Eye (tissue), 1 donor: ENCODE measurements at places on chromosomes 7 and 10.
A peak's percentile ranks its signal among the peaks of the same experiment; 100 is the strongest.

GRCh38 chr7:51034521-51035264, 252.0 kb upstream of the GRB10 start:
- DNase-seq: peak; percentile 54

- no peak for DNase-seq
Measured at GRCh38 chr10:132229096-132229495, 42.3 kb downstream of the DPYSL4 start.

DNA sequence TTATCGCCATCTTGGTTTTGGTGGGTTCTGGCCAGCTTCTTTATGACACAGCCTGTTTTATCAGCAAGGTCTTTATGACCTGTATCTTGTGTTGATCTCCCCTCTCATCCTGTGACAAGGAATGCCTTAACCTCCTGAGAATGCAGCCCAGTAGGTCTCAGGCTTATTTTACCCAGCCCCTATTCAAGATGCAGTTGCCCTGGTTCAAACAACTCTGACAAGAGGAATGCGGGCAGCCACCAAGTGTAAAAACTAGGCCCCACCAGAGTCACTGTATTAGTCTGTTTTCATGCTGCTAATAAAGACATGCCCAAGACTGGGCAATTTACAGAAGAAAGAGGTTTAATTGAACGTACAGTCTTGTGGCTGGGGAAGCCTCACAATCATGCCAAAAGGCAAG, 671.3 kb downstream of the SORCS1 start:
- no peak for DNase-seq

GRCh38 chr7:1197997-1198625, 34.6 kb upstream of the UNCX start:
- peak; percentile 51 for DNase-seq

DNA sequence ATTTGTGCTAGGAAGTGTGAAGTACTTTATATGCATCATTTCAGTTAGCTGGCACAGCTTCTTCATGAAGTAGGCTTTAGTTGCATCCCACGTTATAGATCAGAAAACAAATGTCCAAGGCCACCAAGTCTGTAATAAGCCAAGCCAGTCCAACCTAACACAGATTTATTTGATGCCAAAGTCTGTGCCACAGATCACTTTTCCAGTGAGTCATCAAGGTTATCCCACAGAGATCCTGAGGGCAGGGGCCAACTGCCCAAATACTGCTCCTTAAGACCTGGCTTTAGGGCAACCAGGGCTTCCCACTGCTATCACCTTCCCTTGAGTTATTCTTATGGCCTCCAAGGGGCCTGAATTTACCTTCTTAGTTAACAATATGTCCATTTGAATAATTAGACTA, 1340.4 kb downstream of the XPNPEP1 start:
- DNase-seq: no peak

DNA sequence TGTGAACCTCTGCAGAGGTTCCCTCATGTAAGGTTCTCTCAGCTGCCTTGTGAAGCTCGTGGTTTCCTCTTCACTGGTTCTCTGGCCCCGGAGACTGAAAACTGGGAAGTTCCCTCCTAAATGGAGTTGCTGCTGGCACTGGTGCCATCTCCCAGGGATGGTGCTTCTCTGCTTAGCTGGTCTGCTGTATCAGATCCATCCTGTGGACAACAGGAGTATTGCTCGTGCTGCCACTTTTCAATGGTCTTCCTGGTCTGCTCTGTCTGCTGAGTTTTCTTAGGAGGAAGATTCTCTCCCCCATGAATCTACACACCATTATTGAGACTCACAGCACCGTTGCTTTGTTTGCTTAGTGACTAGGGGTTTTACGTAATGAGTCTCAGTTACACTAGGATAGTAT, 247.8 kb downstream of the OTUD1 start:
- DNase-seq: no peak

DNA sequence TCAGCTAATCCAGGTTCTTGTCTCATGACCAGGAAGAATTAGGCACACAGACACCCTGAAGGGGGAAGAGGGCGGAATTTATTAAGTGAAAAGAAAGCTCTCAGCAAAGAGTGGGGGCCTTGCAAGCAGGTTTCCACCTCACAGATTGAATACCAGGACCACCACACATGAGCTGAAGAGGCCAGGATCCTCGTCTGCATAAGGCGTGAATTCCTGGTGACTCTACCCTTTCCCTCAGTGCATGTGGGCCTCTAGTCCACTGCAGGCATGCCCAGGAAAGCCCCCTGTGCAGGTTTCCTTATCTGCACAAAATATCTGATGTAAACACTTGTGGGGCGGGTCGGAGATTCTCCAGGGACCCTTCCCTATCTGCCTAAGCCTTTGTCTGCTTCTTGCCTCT, 782.1 kb upstream of the LRRN3 start:
- no peak for DNase-seq

DNA sequence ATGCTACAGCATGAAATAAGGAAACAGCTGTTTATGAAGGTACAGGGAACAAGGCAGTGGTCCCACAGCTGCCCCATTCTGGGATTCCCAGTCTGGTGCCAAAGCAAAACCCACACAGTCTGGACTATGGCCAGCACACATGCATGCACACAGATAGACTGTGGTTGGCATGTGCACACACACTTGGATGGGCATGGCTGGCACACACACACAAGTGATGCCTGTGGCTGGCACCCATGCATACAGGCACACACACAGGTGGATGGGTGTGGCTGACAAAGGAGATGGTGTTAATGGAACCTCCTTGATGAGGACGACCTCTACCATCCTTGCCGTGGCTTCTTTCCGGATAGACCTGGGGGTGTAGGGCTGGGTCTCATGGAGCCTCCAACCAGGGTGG, 114.0 kb upstream of the LYZL2 start:
- no peak for DNase-seq

- DNase-seq: peak; percentile 94
Measured at GRCh38 chr10:70880077-70880534, 8.3 kb downstream of the PCBD1 start.

- DNase-seq: no peak
Measured at GRCh38 chr10:9234191-9234590, 1179.7 kb downstream of the GATA3 start.

GRCh38 chr7:45573661-45574415, at the start of gene ADCY1:
Gene ADCY1 (plus strand): TSS chr7:45574368. CDS start chr7:45574544, 176 bp downstream.
- DNase-seq: peak; percentile 68

DNA sequence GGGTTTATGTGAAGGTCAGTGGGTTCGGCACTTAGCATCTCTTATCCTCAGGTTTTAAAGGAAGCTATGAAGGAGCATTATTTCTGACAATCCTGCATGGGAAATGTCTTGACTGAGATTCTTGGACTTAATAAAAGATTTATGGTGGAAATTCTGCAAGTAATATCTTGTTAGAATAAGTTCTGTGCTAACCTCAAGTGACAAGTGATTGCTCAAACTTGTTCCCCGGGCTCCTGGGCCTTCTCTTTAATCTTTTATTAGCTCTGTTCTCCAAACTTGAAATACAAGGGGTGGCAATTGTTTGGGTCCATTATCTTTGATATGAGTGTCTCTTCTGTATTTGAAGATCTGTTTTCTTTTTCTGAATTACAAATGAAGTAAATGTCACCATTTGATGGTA, 140.6 kb upstream of the CTBP2 start:
- peak; percentile 47 for DNase-seq

GRCh38 chr10:79322616-79323543, 24.4 kb upstream of the PPIF start:
- peak; percentile 48 for DNase-seq

GRCh38 chr10:71127104-71127503, 85.3 kb upstream of the UNC5B start:
- peak; percentile 63 for DNase-seq

DNA sequence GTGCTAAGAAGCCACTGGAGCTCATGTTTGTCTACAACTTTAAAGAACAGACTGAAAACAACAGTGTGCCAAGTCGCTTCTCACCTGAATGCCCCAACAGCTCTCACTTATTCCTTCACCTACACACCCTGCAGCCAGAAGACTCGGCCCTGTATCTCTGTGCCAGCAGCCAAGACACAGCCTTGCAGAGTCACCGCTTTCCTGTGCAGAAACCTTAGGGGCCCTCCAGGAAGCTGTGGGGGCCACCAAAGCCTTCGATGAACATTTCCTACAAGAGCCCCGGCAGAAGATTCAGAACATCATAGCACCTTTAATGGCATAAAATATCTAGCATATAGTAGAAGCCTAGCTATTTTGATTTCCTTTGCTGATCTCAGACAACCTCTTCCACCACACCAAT, 88.0 kb upstream of the PRSS58 start:
- DNase-seq: no peak

DNA sequence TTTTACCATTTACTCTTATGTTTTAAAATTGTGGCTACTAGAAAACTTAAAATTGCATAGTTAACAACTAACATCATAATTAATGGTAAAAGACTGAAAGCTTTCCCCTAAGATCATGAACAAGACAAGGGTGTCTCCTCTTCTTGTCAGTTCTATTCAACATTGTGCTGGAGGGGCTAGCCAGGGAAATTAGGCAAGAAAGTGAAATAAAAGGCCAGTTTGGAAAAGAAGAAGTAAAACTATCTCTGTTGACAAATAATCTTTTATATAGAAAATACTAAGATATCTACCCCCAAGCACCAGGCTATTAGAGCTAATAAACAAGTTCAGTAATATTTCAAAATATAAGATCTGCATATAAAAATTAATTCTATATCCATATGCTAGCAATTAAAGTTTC, 46.9 kb upstream of the MXI1 start:
- DNase-seq: no peak

- peak; percentile 35 for DNase-seq
Measured at GRCh38 chr10:72321248-72322029, 33.3 kb downstream of the DNAJB12 start.

DNA sequence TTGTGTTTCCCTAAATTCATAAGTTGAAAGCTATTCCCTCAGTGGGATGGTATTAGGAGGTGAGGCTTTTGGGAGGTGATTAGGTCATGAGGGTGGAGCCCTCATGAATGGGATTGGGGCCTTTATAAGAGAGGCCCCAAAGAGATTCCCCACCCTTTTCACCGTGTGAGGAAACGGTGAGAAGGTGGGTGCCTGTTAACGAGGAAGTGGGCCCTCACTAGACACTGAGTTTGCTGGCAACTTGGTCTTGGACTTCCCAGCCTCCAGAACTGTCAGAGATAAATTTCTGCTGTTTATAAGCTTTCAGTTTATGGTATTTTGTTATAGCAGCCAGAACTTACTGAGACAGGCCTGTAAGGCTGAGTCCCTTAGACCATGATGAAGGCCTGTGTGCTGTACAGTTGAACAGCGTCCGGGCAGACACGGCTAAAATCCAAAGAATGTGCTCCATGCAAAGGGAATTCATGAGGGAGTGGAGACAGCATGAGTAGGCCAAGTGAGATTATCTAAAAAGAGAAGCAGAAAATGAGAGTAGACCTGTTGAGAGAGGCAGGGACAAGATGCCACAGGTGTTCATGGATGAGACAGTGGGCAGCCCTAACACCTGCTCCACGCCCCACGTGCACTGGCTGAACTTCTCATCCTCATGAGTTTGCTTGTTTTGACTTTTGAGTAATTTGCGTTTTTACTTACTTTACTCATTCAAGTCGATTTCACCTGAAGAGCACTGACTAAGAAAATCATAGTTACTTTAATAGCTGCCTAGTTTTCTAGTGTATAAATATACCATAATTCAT, 66.9 kb upstream of the SFMBT2 start:
- no peak for DNase-seq

DNA sequence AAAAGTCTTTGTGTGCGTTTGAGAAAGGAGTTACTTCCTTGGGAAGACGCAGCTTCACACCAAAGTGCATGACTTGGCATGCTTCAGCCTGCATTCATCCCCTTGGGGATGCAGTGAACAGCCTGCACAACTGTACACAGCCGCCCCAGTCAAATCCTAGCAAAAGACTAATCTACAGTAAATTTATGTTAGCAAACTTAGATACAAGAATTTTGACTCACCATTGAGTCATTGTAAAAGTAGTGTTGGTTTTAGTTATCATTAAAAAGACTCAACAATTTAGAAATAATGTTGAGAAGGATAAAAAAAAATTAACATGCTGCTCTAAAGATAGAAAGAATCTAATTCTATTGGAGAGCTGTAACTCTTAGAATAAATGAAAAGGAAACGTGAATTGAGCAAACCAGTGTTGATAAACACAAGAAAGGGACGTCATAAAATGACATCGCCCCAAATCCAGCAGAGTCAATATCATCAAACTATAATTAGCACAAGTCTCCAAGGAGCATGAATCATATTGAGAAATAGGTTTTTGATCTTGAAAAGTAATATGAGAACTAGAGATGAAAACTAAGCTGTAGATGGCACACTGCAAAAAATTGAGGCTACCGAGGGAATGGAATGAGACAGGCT, 11.9 kb upstream of the OPTN start:
- no peak for DNase-seq

- DNase-seq: peak; percentile 91
Measured at GRCh38 chr10:7444551-7445121, 33.8 kb upstream of the SFMBT2 start.

DNA sequence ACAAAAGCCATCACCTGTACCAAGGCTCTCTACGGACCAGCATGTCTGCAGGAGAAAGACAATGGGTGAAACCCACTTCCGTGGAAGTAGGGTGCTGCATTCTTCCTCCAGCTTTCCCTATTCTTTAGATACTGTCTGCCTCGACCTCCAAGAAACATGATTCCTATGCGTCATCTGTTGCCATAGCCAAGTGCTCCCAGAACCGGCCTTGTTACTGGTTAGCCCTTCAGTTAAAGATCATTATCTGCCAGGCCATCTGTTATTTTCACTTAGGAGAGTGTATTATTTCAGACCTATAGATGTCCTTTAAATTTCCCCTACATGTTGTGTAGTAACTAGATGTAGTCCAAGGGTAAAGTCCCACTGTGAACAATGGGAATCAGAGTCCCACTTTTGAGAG, 89.0 kb upstream of the KIAA1217 start:
- DNase-seq: peak; percentile 69

GRCh38 chr10:23695825-23696420, 257.0 kb downstream of the OTUD1 start:
- DNase-seq: peak; percentile 41

DNA sequence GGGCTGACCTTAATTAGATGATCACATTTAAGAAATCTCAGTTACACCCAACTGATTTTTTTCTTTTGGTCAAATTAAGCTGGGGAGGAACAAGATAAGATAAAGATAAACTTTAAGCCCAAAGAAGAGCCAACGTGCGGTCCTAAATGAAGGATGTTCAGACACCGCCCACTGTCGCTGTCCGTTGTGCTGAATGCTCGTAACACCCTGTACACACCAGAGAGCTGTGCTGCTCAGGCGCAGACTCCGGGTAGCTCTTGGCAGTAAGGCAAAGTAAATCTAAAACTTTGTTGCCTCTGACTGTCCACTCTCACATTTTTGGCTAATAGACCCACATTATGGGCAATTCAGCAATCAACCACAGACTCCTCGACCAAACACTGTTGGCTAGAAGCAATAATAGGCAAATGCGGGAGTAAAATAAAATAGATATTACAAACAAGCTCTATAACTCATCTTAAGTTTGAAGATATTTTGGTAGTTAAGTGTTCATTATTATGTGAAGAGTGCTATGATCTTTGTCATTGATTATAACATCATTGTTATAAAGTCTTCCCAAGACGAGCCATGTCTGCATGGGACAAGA, 57.1 kb downstream of the PLPP4 start:
- peak; percentile 87 for DNase-seq

- peak; percentile 81 for DNase-seq
Measured at GRCh38 chr7:8190119-8190895, 71.7 kb downstream of the ICA1 start.

- DNase-seq: no peak
Measured at GRCh38 chr10:51773681-51774080, 74.3 kb upstream of the CSTF2T start.

- DNase-seq: peak; percentile 90
Measured at GRCh38 chr10:16995867-16996529, 133.6 kb downstream of the CUBN start.

GRCh38 chr10:103491729-103492364, 1.7 kb upstream of the NEURL1 start:
- DNase-seq: peak; percentile 76
